ENCODE measurements at places on chromosomes 5 and 9.

DNA sequence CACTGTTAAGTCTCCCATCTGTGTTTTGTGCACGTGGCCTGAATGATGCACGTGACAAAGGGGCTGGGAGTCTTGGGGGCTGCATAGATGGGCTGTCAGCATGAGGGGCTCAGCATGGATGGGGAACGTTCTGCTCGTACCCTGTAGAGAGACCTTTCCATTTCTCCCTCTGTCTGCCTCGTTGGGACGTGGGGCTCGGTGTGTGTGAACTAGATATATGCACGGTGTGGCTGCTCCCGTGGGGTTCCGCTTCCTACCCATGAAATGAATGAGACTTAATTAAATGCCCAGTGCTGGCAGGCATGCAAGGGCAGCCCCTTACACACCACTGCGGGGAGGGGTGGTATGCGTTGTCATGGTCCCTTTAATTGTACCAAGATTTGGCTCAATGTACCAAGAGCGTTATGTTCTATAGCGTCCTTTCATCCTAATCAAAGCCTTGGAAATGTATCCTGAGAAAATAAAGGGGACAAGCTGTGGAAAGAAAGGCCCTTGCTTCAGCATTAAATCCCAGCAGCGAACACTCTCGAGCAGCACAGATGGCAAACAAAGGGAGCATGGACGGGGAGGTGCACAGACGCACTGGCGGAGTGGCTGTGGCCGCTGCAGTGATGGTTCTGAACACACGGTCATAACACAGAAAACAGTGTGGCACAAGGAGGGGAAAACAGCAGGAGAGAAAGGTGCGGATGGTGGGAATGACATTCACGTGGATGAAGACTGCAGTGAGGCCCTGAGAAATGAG is 66.8 kb downstream of the RASGEF1C start:
- no peak overlapping the region for H3K4me3 ChIP-seq
- H3K4me1 ChIP-seq = peaks cover 2% of the 10 kb centered on the region
- DNase-seq = no peak
- H3K36me3 ChIP-seq = no peaks in the 10 kb centered on the region

- no peak overlapping the region for H3K4me3 ChIP-seq
- DNase-seq = no peak
- H3K27ac ChIP-seq = no peak overlapping the region
- no peaks in the 10 kb centered on the region for H3K4me1 ChIP-seq
- H3K36me3 ChIP-seq = no peaks in the 10 kb centered on the region
- H3K27me3 ChIP-seq = peaks cover 4% of the 10 kb centered on the region
Observed at GRCh38 chr9:13960011-13960765, 353.8 kb downstream of the NFIB start.

DNA sequence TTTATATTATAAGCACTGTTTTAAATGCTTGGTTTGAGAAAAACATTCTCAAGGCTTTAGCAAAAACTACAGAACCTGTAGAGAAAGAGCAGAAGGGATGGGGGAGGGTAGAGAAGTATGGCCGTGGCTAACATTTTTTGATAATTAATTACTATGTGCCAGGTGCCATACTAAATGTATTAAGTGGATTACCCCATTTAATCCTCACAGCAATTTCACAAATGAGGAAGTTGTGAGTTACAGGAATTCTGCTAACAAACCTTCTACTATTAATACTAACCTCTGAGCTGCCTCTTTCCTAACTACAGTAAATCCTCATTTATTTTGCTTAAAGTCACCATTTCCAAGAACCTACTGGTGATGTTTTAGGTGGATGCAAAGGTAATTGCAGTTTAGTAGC is 157.9 kb downstream of the RNF180 start:
- no peak for DNase-seq
- no peak overlapping the region for H3K27ac ChIP-seq
- H3K4me3 ChIP-seq = no peak overlapping the region
- H3K4me1 ChIP-seq = no peaks in the 10 kb centered on the region
- H3K36me3 ChIP-seq = no peaks in the 10 kb centered on the region

DNA sequence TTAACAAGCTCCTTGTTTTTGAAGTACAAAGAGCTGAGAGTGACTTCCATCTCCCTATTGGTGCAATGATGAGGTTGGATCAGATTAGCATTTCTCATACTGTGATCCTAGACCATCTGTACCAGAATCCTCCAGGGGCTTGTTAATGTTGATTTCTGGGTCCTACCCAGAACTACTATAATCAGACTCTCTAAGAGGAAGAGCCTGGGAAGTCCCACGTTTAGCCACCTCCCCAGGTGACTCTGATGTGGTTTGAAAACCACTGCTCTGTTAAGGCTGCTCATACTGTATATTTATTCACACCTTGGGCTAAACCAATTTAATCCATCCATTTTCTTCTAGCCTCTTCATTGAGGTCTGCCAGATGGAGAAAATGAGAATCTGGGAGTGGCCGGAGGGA is 49.6 kb upstream of the SMIM32 start:
- H3K27me3 ChIP-seq = peaks cover 64% of the 10 kb centered on the region
- H3K36me3 ChIP-seq = no peaks in the 10 kb centered on the region
- no peak overlapping the region for H3K27ac ChIP-seq
- no peak for DNase-seq
- H3K4me1 ChIP-seq = peaks cover 15% of the 10 kb centered on the region

DNA sequence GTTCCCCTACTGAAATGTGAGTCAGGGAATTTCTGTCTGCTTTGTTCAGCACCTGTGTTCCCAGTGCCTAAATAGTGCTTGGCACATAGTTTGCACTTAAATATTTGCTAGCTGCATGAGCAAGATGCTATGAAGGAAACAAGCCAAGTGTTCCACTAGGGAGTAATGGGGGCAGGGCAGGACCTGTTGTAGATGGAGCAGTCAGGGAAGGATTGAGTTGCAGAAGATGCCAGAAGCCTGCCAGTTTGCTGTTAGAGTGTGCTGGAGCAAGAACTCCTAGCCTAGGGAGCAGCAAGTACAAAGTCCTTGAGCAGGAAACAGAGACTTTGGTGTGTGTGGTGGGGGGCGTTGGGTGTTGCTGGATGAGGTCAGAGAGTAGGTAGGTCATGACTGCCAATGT is 87.5 kb downstream of the DAB2IP start:
- no peak overlapping the region for H3K4me3 ChIP-seq
- H3K4me1 ChIP-seq = peaks cover 49% of the 10 kb centered on the region
- H3K27me3 ChIP-seq = no peaks in the 10 kb centered on the region
- H3K36me3 ChIP-seq = no peaks in the 10 kb centered on the region

GRCh38 chr5:61320860-61321259 is 11.2 kb upstream of the ZSWIM6 start:
- no peak overlapping the region for H3K4me3 ChIP-seq
- no peaks in the 10 kb centered on the region for H3K27me3 ChIP-seq
- peaks cover 4% of the 10 kb centered on the region for H3K4me1 ChIP-seq

DNA sequence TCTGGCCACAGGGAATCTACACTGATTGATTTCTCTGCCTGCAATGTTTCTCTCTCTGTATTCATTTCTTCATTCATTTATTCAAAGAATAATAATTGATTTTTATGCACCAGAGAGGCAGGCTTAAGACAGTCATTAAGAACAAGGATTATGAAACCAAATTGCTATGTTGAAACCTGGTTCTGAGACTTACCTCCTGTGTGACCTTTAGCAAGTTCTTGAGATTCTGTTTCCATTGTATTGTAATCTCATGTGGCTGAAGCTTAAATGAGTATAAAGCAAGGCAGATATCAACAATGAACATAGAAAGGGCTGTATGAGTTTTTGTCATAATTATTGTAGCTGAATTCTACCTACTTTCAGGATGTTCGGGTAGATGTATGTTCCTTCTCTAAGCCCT is 129.6 kb upstream of the GRIA1 start:
- no peak overlapping the region for H3K27ac ChIP-seq
- no peak overlapping the region for H3K4me3 ChIP-seq
- H3K27me3 ChIP-seq = no peaks in the 10 kb centered on the region

Measured in mesenchymal stem cell (in vitro differentiated cells and primary cell).